ENCODE measurements at places on chromosomes 3 and 15.

GRCh38 chr3:120349855-120350125, 636 bp upstream of the LRRC58 start:
- no peak for DNase-seq

DNA sequence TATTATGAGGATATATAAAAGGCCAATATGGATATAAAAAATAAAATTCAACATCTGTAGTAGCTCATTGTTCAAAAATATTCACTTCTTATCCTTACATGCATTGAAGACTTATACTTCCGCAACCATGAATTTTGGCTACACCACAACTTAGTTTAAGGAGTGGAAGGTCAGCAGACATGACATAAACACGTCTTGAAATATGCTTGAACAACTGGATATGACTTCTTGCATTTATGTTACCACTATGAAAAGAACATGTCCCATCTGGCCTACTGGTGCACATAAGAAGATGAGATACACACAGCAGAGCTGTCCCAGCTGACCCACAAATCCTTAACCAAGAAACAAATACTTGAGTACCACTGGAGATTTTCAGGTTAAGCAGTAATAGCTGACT, 52.1 kb downstream of the MYO9A start:
- no peak for DNase-seq

GRCh38 chr15:77067691-77068367, 3.1 kb downstream of the TSPAN3 start:
- DNase-seq, result no peak

- peak; percentile 63 for DNase-seq
These were observed at the start of gene TNK2 for GRCh38 chr3:195907934-195908693. Gene TNK2, minus strand, starts transcription at chr3:195908551. Its CDS starts 19,963 bp downstream, at chr3:195888588.

DNA sequence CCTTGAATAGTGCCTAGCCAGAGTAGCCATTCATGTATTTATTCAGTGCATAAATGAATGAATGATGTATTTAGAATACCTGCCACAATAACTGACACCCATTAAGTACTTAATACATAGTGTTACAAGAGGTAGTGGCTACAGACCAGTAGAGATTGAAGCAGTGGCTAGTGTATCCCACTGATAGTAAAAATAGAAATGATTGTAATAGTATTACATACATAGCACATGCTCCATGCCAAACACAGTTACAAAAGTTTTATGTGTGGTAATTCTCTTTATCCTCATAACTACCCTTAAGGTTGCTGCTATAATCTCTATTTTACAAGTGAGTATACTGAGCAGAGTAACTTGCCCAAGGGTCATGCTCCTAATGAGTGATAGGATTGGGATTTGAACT, 30.3 kb upstream of the SCAANT1 start:
- no peak for DNase-seq

GRCh38 chr3:12194209-12194608, 35.5 kb upstream of the TIMP4 start:
- DNase-seq, result no peak

DNA sequence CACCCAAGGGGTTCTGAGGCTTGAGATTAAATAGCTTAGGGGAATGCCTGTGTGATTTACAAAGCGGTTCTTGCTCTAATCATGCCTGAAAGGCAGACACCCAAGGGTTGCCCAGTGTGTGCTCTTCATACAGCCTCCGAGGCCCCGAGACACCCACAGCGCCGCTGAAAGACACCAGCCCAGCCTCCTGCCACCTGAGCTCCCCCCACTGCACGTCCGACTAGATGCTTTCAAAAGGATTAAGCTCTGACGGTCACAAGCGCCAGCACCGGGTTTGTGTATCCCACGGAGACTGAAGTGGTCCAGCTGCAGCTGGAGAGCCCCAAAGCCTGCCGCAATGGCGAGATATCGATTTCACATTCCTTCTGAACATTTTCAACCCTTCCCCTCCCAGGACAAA, 50.3 kb downstream of the SPATA12 start:
- no peak for DNase-seq

- no peak for DNase-seq
These were observed 1198.6 kb upstream of the EPHA6 start for GRCh38 chr3:95615592-95616310.

DNA sequence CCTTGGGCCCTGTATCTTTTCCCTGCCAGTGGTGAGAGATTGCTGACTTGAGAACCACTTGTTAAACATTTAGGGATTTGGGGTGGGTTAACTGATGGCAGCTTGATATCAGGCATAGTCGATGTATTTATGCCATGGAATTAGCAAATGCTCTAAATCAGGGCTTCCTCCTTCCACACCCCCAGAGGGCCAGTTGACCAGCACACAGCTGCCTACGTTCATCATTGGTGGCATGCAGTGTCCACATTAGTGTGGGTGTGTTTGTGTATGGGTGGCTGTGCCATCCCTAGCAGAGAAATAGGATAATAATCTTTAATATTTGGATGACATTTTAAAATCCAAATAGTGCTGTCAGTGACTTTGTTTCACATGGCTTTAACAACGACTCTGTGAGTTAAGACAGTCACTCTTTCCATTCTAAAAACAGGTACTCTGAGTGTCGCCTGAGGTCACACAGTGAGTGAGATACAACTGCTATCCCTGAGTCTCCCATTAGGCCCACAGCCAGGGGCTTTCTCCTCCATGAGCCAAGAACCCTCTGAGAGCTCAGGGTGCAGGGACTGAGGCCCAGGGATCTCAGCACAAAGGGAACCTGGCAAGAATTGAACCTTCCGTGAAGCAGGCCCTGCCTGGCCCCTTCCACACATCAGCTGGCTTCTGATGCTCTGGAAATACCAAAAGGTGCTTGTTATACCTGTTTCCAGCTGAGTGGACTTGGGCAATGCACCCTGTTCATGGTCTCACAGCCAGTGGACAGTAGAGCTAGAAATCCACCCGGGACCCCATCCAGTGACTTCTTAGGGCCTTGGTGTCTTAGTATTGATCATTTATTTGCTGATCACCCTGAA, 4.3 kb upstream of the LTF start:
- DNase-seq, result no peak

DNA sequence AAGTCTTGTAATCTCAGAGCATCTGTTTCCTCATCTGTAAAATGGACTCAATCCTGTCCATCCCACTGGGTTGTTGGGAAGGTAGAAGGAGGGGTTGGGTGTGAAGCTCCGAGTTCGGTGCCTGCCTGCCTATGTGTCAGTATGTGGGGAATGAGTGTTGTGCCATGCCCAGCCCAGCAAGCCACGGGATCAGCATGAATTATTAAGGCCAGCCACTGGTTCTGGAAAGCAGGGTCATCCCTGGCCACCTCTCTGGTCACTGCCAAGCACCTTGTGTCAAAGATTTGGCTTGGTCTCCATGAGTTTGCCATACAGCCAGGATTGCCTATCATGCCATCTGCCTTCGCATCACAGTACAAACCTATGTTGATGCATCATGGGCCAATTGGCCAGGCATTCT, 11.5 kb downstream of the TM6SF1 start:
- no peak for DNase-seq

GRCh38 chr3:154011036-154011435, 110.2 kb upstream of the ARHGEF26 start:
- DNase-seq, result no peak

DNA sequence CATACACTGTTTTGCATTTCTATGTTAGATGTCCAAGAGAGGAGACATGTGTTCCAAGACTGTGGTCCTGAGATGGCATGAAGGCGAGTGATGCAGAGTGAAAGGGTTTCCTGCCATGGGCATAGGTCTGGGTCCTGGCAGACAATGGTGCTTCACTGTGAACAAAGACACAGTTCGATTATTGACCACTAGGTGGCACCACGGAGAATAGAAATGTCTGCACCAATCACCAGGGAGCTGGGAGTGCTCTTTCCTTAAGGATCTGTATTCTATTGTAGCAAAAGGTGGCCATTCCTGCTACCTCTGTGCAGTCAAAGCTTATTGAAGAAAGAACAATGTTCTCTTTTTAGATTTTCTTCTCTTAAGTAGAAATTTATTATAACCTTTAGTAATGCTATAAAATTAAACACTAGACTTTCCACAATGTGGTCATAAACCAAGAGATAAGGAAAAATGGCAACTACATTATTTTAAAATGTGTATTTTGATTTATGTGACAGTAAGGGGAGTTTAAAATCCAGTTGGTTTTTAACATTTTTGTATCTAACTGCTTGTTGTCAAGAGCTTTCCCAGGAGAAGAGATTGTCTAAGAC, 88.7 kb downstream of the GABRG3 start:
- no peak for DNase-seq

DNA sequence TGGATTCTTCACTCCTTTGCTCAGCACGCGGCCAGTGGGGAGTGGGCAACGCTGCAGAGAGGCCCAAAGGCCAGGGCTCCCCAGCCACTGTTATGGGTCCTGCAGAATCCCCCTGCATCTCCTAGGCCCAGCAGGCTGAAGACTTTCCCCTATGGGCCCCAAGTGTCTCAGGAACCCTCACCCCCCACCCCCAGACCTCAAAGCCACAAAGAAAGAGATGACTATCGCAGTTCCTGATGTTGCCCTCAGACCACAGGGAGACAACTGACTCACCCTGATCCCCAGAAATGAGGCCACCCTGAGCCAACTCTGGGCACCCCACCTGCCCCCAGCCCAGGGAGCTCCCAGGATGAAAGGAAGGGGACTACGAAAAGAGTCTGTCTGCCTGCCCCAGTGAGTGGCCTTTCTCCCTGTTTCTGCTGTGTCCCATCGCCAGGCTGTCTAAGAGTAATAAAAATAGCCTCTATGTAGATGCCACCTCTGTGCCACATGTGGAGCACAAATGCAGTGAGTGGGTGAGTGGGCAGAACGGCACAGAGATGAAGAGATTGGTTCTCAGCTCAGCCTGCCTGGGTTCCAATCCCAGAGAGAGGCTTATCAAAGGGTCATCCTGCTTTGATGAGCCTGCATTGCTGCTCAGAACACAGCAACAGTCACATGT, 283.0 kb downstream of the UACA start:
- DNase-seq, result peak; percentile 69

DNA sequence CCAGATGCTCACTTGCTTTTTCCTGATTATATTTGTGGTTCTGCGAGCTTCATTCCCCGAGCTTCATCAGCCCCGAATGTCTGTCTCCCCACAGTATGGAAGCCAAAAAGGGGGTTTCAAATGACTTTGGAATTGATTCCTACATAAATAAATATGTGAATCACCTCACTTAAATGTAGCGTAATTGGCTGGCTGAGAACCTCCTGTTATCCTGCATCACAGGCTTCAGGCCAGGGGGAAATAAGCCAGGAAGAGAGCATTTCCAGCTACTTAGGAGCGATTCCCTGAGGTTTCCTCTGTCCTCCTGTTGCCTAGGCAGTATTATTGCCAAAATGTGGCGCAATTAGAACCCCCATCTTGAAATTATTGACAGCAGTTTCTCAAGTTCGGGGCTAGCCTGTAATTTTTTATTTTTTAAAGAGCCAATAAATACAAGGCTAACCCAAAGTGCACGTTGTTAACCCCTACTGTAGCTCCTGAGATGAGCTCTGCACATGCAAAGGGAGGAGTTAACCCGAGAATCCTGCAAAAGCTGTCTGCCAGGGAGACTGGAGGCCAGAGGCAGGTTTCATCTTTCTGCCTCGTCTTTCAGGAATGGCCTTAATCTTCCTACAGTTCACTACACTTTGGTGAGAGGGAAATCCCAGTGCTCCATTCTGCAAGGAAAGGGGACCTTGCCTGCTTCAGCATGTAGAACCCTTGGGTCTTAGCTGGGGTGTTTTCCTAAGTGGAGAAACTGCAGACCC, 148.2 kb downstream of the ADAMTS9 start:
- DNase-seq, result no peak

DNA sequence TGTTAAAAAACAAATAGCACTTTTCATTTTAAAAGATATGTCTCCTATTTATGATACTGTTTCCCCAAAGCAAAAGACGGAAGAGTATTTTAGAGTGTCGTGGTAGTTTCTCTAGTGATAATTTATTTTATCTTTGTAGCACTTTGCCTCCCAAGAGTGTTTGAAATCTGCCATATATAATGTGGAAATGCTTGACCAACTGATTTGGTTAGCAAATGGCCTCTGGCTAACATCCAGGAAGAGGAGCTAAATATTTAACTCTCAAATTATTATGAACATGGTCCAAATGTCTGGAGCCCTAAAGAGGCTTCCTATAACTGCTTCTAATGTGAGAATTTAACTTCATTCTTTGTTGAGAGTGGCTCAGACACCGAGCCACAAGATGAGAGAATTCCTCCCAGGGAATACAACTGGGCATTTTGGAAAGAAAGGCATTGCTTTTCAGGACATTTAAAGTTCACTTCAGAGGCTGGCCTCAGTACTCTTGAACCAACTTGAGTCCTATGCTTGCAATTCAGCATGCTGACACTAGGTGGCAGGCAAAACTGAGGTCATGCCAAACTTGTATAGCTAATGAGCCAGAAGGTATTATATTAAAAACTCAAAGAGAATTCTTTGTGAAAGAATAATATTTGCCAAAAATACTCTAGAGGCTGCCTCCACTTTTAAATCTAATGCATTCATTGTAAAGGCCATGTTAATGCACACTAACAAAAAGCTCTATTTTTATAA, 104.5 kb downstream of the RARB start:
- peak; percentile 0 for DNase-seq

GRCh38 chr3:181604267-181604666, 107.5 kb upstream of the SOX2 start:
- no peak for DNase-seq

DNA sequence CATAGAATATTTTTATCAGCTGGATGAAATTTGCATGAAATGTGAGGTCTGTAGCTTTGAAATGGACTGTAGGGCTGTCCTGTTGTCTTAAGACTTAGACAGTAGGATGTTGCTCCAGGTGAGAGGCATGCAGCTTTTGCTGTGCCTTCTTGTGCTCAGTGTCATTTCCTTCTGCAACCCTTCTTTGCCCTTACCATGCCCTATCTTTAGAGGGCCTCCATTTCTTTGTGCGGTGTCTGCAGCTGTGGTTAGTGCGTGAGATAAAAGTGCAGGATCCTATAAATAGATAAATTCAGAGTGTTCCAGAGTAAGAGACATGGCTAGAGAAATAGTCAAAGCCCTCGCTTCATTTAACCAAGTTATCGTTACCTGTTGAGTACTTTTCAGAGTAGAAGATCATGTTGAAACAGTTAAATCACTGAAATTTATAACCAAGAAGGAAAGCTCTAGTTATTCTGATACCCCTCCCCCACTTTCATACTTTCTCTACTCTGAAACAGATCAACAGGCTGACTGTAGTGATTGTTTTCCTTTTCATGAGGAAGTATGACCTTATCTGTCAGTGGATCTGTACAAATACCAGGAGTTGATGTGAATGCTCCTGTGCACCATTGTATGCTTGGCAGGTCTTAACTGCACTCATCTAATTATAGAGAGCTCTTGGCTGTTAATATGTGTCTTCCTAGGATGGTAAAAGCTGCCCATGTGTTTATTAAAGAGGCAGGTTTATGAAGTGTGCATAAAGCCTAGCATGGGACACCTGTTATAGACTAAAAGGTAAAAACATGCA, 18.2 kb downstream of the EIF3J start:
- no peak for DNase-seq
